ENCODE measurements at places on chromosomes 7 and 10. TPM values are rescaled to one million over a fixed set of nuclear protein-coding genes. Genes with fewer than 3 reads are reported as not detected.

DNA sequence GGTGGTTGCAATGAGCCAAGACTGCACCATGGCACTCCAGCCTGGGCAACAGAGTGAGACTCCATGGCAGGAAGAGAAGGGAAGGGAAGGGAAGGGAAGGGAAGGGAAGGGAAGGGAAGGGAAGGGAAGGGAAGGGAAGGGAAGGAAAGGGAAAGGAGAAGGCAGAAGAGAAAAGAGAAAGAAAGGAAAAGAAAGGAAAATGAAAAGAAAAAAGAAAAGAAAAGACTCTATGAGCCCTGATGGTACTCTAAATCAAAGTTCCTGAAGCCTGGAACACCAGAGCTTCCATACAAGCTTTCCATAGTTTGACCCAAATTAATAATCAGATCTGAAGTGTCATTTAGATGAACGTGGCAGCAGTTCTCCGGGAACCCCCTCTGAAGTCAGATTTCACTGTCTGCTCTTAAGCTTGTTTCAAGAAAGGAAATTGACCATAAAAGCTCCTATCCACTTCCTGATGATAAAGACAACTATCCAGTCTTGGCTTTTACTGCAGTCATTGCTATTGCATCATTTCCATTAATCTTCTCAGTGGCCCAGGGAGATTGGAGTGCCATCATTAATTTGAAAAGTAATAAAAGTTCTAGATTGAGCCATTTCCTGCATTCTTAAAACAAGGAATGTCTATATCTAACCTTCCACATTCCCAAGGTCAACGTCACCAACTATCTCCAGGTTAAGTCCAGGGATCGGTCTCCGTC is 44.2 kb upstream of the FRMD4A start:
- DNase-seq, result no peak

DNA sequence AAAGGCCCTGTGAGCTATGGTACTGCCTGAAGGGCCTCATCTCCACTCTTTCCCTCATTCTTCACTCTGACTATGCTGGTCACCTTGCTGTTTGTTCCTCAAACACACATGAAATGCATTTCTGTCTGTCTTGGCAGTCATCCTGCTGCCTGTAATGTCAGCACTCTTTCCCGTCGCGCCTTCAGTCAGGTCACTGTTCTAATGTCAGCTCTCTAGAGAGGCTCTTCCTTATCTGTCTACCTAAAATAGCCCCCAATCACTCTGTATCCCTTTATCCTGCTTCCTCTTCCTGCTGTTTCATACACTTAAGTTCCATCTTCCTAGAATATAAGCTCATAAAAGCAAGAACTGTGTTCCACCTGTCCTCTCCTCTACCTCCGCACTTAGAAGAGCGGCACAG is 215.5 kb downstream of the ZNF33B start:
- no peak for DNase-seq

- no peak for DNase-seq
These were observed 142.2 kb downstream of the TRIL start for GRCh38 chr7:28815928-28816373.

DNA sequence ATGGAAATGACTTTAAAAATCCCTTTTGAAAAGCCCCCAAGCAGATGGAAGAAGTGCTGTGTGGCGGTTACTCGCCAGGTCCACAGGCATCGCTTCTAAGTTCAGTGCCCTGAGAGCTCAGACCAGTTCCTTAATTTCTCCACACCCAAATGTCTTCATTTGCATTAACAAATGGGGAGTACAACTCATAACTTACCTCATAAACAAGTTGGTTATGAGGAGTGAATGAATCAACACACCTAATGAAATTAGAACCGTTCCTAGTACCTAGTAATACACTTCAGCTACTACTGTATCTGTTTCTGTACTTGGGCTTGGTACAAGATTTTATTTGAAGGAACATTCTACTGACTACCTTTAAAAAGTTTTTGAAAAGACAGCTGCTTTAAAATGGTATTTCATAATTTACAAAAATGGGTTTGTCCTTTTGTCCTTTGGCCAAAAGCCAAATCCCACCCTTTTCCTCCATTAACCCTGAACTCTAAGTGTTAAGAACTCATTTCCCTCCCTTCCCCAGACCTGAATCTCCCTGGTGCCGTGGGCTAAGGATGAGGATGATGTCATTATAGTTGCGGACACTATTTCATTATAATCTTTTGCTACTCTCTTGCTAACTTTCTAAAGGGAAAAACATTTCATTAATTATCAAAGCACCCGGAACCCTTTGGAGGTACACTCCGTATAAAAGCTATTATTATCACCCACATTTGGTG is 221.5 kb upstream of the CELF2 start:
- peak; percentile 83 for DNase-seq

- DNase-seq, result no peak
These were observed 226.3 kb downstream of the AHR start for GRCh38 chr7:17524746-17525145.

GRCh38 chr7:79668292-79668691 is 214.8 kb upstream of the MAGI2 start:
- DNase-seq, result no peak

DNA sequence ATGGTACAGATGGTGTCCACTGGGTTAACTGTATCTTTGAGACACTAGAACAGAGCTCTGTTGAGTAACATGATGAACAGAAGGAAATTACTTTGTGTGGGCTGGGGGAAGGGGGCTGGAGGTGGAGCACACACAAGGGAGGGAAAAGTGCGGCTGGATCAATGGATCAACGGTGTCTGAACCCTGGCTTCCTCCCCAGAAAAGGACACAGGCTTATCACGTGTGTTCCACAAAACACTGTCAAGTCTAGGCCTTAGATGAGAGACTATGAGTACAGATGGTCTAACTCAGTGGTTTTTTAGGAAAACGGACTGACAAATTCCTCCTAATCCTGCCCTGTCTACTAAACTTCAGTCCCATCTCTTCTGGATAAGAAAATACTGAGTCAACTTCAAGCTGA is 27.8 kb downstream of the HSPB1 start:
- DNase-seq, result no peak

DNA sequence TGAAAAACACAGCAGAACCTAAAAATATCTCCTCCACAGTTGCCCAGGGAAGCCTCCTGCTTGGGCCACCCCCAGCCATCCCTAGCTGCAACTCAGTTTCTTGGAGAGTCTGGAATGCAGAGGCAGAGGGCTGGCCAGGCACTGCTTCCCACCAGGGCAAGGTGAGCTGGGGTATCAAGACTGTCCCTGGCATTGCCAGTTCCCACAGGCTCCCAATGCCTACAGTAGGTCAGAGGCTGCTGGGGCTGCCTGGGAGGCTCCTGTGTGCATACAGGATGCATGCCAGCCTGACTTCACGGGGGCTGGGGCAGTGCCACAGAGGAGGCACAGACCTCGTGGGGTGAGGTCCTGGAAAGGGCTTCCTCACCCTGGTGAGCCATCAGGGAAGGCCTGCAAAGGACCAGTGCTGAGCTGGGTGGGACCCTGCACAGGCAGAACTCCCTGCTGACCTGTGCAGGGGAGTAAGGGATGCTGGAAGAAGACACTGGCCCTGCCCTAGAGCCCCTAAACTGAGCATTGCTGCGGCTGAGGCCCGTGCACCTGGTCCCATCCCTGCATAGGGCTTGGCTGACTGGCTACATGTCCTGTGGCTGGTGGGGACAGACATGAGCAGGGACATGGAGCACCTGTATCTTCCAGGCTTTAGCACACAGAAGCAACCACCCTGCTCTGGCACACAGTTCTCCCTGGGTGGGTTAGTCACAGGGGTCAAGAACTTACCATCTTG is 121.9 kb upstream of the RET start:
- no peak for DNase-seq

DNA sequence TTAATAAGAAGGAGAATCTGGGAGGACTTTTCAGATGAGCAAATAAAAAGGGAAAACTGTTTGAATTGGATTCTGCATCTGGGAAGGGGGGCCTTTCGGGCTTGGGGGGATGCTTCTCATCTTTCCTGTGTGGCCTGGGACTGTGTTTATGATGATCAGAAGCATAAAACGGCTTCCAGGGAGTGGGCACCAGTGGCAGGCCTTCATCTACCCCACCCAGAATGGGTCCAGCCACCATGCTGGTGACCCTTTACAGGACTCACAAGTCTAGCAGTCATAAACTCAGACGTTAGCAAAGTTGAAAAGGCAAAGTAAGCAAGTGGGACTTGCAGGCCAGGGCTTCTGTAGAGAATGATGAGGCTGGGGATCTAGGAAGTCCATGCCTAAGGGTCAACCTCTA is 198.3 kb upstream of the ZMIZ1 start:
- no peak for DNase-seq

GRCh38 chr7:150941351-150942000 is 36.6 kb downstream of the KCNH2 start:
- DNase-seq, result no peak

- no peak for DNase-seq
These were observed 382.0 kb upstream of the STEAP1 start for GRCh38 chr7:89772276-89772675.

FAM25G gene
- total RNA-seq, result not detected

NXPH1 gene
- not detected for total RNA-seq

WDR86 gene
- not detected for total RNA-seq
